ENCODE measurements at places on chromosomes 2 and 18.
A peak's percentile ranks its signal among the peaks of the same experiment; 100 is the strongest.

DNA sequence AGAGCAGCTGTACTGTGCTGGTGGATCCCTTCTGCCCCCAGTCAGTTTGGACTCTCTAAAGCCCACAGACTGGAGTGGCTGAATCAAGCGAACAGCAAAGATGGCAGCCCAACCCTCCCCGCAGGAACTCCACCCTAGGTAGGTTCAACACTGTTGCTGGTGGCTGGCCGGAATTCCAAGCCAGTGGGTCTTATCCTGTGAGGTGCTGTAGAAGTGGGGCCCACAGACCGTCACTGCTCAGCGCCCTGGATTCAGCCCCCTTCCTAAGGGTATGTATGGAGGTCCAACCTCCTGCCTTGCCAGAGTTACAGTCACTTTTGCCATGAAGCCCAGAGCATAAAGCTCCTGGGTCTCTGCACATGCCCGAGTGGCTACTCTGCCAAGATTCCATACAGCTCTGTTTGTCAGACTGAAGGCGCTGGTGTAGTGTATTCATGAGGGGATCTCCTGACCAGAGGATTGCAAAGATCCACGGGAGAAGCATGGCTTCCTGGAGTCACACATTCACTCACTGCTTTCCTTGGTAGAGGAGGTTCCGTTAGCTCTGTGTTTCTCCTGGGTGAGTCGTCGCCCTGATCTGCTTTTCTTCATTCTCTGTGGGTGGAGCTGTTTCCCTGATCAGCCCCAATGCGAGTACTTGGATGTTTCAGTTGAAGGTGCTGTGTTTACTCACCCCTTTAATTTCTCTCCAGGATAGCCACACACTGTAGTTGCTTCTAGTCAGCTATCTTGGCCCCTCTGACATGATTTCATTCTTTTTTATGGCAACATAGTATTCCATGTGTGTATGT, 293.6 kb upstream of the THUMPD2 start:
- DNase-seq, result no peak

GRCh38 chr18:13645093-13645492, 81.3 kb downstream of the FAM210A start:
- no peak for DNase-seq

DNA sequence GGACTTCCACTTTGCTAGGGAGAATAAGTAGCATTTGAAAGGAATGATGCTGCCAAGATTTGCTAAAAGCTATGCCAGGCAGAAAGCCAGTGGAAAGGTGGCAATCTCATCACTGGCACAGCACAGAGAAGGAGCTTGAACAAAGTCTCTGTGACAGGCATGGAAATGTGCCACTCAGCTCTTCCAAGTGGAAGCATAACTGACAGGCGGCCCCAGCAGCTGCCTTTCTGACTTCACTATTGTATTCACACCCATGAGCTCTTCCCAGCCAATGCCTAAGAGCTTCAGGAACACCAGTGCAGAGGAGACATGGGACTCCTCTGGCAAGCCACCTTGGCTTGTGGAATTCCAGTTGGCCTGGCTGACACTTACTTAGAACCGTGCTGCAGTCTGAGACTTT, 134.6 kb upstream of the REG3G start:
- no peak for DNase-seq

DNA sequence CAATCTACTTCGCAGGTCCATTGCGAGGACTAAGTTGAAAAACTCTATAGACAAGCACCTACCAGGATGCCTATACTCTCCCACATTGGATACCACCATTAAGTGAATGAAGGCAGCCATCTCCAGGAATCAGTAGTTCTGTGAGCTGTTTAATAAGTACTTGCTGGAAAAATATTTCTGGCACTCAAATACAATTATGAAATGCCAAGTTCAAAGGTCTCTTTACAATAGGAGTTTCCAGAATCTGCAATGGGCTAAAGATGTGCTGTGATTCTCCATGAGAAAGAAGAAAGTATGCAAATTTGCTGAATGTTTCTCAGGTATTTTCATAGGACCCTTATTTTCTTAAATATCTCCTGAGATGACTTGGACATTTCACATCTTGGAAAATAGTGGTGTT, 103.0 kb downstream of the AP1S3 start:
- DNase-seq, result no peak

GRCh38 chr18:12159446-12159845, 65.8 kb downstream of the ANKRD62 start:
- peak; percentile 17 for DNase-seq

DNA sequence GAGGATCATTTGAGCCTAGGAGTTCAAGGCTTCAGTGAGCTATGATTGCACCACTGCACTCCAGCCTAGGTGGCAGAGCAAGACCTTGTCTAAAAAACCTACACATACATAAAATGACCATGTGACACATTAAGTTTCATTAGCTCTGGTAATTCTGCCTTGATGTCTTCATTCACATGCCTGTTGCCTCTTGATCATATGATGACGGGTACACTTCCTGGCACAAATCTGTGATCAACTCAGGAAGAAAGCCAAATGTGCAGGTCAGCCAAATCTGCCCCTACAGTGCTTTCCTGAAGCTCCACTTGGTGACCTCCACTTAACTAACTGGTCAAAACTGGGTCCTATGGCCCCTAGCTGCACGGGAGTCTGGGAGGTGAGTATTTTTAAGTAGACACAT, 54.4 kb upstream of the B3GNT7 start:
- DNase-seq, result no peak

DNA sequence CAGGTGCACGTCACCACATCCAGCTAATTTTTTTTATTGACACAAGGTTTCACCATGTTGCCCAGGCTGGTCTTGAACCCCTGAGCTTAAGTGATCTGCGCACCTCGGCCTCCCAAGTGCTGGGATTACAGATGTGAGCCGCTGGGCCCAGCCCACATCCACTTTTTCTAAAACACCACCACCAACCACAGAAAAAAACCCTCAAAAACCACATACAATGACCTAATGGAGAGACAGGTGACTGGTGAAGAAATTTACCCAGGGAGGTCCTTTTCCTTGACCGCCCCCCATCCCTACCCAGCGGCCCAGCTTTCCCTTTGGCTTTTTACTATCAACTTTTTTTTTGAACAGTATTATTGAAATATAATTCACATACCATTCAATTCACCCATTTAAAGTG, 47.9 kb downstream of the CACNB4 start:
- no peak for DNase-seq

DNA sequence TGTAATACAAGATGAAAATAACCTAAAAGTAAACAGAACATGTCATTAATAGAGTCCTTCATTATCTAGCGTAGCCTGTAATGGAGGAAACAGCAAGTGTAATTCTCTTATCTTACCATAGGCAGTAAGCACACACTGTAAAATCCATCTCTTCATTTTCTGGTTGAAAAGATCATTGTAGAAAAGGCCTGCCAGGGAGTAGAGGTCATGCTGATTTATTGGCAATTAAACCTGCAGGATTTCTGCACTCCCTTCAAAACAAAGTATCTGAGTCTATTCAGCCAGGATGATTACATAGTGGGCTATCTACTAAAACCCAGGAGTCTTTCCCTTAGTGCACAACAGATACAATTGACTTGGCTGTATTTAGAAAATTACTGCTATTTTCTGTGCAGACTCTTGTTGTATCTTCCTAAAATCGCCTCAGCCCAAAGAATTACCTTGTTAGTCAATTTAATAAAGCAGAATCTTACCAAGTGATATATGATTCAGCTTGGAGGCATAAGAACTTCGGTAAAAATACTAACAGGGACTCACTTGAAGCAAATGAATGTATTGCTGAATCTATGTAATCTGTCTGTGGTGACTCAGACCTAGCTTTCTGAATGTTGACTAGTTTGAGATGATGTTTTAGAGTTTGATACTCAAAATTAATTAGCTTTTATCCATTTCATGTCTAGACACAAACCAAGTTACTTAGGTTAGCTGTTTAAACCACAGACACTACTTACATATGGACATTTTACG, 250.4 kb upstream of the STON1 start:
- no peak for DNase-seq

- DNase-seq, result peak; percentile 95
These were observed 40.9 kb downstream of the GATA6 start for GRCh38 chr18:22210311-22210754.

DNA sequence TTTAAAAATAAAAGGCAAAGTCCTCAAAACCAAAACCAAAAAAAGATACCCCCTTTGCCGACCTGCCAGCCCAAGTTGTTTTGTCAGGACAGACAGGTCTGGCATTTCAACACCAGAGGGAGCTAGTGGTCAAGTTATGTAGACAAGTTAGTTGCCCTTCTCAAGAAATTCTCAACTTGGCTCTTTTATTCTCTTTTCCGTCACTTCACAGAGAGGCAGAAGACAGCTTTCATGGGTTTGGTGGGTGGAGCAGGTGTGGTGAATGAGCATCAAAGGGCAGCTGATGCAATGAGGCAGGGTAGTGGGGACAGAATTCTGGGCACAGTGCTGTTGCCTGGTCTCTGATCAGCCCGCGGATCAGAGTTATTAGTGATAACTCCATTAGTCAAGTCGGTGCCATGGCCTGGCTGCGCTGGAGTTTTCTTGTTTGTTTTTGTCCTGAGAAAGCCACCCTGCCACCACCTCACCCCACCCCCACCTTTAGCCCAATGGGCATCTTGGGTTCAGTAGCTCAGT, 303.7 kb upstream of the EPAS1 start:
- peak; percentile 43 for DNase-seq

DNA sequence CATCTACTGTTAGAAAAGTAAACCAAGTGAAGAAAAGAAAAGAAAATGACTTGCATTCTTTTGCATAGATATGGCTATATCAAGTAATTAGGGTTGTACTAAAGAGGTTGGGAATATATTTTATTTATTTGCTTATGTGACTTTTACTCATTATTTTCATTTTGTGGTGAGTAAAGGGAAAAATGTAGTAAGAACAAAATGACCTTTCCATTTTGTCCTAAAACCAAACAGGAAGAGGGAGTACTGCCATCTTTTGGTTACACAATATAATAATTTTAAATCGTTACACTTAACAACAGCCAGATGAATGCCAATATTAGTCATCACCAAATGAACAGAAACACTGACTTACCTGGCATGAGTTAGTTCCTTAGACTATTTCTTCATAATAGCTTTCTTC, 47.3 kb upstream of the NDUFV2 start:
- DNase-seq, result peak; percentile 56

GRCh38 chr2:198117406-198118041, 313.1 kb downstream of the PLCL1 start:
- no peak for DNase-seq

GRCh38 chr2:240300261-240300821, 135.1 kb upstream of the GPC1 start:
- DNase-seq, result no peak

GRCh38 chr18:47750889-47751423, 179.5 kb downstream of the SMAD2 start:
- no peak for DNase-seq

DNA sequence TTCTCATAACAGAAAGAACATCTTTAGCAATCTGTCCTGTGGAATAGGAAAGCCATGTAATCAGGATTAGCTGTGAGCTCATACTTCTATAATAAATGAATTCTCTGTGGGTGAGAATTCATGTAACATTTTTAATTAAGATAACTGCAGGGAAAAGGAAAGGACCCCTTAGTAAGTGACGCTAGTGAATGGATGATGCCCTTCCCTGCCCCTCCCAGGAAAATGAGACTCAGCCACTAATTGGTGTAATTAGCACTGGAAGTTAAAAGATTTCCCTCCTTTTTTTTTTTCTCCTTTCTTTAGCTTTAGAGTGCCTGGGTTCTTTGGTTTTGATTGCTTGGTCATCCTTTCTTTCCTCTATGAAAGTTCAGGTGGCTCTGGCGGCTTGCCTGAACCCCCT, 90.3 kb downstream of the VWA3B start:
- DNase-seq, result no peak

GRCh38 chr2:99261242-99261641, 5.8 kb upstream of the LYG2 start:
- no peak for DNase-seq

DNA sequence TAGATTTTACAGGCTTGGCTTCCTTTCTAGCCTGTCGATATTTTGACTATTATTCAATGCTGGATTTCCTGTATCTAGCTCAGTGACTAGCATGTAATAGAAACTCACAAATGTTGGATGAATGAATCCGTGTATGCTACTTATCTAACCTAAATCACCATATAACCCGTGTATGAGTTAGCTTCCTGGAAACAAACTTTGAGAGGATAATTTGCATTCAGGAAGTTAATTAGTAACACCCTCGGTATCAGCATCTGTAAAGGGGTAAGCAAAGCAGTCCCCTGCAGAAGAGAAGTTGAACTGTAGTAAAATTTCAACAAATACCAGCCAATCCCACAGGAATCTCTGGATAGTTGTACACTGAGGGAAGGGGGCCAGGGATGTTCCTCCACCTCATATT, 269.4 kb upstream of the LRATD1 start:
- DNase-seq, result no peak

- DNase-seq, result no peak
These were observed 24.0 kb upstream of the CERS6 start for GRCh38 chr2:168432100-168432499.

GRCh38 chr2:186611526-186611925, 21.7 kb downstream of the ITGAV start:
- DNase-seq, result no peak

- DNase-seq, result peak; percentile 56
These were observed 776 bp upstream of the KLF7 start for GRCh38 chr2:207166349-207167098.

- DNase-seq, result no peak
These were observed 34.6 kb upstream of the C2orf15 start for GRCh38 chr2:99106913-99107312.

- DNase-seq, result no peak
These were observed 7.7 kb downstream of the RNF149 start for GRCh38 chr2:101300836-101301235.

- DNase-seq, result no peak
These were observed 28.2 kb downstream of the GEMIN6 start for GRCh38 chr2:38806015-38806732.

- no peak for DNase-seq
These were observed 987 bp upstream of the DLX1 start for GRCh38 chr2:172084395-172084644.

DNA sequence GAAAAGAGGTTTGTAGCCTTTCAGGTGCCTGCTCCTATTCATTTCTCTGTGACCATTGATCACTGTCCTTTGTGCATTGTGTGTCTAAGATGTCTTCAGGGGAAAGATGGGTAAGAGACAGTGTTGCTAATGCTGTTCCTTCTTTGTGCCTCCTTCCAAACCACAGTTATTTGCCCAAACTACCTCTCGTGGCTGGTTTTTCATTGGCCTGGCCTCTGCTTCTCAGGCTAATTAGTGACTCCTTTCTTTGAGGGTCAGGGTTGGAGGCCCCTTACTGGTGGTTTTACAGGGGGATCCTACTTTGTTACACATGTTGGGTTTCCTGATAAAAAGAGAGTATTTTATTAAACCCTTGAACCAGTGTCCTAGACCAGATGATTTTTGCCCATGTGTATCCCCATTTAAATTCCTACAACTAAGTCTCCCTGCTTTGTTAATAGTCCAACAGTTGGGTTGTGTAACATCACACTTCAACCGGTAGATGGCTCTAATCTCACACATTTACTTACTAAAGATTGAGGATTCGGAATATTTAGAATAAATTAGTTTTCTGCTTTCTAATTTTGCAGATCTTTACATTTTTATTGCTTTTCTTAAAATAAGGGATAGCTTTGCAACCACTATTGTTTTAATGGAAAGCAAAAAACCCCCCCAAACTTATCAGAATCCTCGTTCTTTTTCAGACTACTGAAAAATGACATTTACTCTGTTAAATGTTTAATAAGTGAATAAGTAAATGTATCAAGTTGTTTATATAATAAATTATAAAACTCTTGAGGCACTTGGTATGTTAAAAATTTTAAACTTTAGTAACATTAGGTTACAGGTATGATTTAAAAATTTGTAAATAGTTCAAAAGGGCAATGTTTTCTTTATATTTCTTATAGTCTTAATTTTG, 2.4 kb downstream of the MARS2 start:
- DNase-seq, result peak; percentile 9

- no peak for DNase-seq
These were observed 189.7 kb downstream of the TMEM247 start for GRCh38 chr2:46669016-46669415.
